Activated CD4-positive, alpha-beta T cell treated with anti-CD3 and anti-CD28 coated beads for 24 hours (primary cell): ENCODE measurements at places on chromosomes 11 and 22.

DNA sequence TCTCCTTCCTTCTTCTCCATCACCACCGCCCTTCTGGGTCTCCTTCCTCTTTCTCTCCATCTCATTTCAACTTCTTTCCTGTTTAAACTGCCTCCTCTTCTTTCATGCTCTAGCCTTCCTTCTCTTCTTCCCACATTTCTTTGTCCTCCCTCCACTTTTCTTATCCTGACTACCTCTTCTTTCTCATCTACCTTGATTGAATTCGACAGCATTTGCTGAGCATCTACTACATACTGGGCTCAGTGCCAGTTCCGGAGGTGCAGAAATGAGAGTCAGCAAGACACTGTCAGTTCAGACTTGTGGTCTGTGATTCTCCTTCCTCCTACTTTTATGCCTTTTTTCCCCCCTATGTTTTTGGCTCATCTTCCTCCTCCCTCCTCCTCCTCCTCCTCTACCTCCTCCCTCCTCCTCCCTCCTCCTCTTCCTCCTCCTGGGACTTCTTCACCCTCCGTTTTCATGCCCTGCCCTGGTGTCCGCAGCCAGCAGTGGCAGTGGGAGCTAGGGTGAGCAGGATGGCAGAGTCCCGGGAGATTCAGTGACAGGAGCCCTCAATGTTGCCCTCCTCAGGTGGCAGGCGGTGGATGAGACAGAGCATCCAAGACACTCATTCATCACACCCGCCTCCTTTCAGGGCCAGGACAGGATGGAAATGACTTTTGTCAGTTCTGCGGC is 146.0 kb upstream of the SEZ6L start:
- no peak for DNase-seq

DNA sequence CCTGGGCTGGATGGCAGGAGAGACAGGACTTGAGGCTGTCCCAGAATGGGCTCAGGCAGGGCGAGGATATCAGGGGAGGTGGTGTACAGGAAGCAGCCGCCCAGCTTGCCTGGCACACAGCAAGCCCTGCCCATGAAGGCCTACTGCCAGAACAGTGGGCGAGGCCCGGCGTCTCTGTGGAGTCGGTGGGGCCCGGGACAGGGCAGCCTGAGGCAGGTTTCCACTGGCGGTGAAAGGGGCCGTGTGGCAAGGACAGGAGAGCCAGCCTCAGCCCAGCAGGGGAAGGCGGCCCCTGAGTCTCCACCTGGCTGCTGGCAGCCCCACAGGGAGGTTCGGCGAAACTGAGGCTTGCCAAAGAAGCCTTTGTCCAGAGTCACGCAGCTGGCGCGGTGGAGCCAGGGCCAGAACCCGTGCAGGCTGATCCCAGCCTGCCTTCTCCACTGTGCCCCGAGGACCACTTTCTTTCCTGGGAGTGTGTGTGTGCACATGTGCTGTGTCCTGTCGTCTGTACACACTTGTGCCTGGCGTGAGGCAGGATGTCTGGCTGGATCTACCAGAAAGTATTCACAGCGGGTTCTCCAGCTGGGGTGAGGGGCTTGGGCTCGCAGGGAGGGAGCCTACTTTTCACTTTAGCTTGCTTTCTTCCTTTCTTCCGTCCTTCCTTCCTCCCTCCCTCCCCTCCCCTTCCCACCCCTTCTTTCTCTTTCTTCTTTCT is 1.2 kb downstream of the TSPO start:
- peak; percentile 32 for DNase-seq

GRCh38 chr11:130533113-130533798 is 84.8 kb downstream of the ADAMTS15 start:
- no peak for DNase-seq

DNA sequence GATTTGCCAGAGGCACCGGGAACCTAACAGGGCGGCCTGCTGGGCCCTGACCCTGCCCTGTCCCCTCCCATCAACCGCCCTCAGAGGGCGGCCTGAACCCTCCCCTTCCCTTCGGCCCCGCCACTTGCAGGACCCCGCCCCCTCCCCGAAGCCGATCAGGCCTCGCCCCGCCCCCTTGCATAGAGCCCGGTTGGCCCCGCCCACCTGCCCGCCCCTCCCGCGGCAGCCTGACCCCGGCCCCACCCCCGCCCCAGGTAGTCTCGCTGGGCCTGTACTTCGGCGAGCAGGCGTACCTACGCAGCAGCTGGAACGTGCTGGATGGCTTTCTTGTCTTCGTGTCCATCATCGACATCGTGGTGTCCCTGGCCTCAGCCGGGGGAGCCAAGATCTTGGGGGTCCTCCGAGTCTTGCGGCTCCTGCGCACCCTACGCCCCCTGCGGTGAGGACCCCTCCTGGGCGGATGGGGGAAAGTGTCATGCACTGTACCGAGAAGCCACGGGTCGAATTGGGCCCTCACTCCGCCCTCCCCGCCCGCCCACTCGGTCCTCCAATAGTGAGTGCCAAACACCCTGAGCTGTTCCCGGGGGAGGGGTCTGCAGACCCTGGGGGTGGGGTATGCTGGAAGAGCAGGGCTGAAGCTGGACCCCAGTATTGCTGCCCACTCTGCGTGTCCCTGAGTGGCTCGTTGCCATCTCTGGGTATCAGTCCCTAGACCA is 94.1 kb downstream of the CACNA1I start:
- peak; percentile 20 for DNase-seq

DNA sequence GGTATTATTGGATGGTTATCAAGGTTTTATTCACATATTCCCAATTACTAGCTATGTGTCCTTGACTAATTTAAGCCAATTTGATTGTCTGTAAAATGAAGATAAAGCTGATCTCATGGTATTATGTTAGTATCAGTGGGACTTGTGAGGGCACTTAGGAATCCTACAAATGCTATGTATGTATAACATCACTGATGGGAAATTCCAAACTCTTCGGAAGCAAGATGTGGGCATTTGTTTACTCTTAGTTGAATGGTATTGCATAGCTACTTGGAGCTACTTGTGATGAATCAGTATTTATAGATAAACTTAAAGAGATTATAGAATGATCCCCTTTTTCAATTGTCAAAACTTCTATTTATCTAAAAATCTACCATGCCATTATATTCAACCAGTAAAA is 239.9 kb downstream of the CNTN5 start:
- DNase-seq, result no peak

GRCh38 chr22:27114186-27114585 is 456.8 kb downstream of the MIAT start:
- no peak for DNase-seq

DNA sequence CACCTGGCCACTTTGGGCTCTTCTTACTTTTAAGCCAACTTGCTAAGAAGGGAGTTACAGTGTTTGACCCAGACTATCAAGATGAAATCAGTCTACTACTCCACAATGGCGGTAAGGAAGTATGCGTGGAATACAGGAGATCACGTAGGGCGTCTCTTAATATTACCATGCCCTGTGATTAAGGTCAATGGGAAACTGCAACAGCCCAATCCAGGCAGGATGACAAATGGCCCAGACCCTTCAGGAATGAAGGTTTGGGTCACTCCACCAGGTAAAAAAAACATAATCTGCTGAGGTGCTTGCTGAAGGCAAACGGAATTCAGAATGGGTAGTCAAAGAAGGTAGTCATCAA is 1.0 kb upstream of the YPEL4 start:
- no peak for DNase-seq

DNA sequence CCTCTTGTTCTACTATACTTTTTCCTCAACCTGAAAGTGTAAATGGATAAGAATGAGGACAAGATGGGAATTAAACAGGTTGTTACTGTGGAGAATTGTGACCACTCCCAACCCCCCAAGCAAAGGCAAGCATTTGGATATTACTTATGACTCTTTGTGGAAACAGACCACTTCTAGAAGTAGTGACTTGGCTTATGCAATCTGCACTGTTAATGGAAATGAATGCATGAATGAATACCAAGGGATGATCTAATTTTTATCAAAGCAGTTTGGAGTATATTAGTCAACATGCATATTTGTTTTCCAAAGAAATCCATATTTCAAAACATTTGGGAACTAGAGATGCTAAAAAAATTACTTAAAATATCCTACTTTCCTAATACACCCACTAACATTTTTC is 35.3 kb downstream of the AMOTL1 start:
- no peak for DNase-seq

DNA sequence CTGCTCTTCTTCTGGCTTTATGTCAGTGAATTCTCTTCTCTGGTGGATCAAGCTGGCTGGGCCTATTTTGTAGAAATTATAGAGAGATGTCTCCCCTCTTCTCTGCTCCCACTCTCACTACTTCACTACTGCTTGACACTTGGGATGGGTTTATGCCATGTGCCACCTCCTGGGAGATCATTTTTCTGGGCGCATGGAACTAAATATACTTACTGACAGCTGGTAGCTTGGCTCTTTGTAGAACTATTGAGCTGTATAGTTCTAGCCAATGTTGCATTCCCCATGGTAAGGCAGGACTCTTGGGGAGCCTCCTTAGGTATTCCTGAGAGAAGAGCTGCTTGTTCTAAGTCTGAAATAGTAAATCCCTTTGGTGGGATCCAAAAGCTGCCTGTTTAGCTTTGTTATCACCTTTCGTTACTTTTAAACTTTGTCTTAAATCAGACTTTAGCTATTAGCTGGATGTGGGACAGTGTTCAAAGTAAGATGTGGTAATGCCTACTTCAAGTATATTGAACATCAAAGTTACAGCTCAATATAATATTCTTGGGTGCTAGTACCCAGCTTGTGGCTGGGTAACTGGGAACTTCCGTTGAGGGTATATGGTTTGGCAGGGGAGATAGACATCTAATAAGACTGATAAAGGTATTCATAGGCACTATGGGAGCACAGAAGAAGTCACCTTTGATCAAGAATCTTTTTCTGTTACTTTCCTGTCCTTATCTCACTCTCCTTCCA is 87.5 kb upstream of the RRM1 start:
- no peak for DNase-seq

DNA sequence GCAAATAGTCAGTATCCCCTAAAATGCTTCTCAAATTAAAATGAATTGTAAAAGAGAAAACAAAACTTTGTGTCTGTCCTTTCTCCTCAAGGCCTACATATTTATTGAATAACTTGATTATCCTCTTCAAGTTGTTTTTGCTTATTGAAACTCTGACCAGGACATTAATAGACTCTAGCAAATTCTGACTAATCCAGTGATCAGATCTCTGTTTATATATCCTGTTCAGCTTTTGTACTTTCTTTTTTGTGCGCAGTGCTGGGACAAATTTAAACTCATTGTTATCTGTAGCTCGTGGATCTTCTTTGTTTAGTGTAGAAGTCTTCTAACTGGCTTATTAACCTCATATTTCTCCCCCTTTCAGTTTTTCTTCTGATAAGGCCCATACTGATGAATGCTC is 139.9 kb upstream of the SORL1-AS1 start:
- no peak for DNase-seq

DNA sequence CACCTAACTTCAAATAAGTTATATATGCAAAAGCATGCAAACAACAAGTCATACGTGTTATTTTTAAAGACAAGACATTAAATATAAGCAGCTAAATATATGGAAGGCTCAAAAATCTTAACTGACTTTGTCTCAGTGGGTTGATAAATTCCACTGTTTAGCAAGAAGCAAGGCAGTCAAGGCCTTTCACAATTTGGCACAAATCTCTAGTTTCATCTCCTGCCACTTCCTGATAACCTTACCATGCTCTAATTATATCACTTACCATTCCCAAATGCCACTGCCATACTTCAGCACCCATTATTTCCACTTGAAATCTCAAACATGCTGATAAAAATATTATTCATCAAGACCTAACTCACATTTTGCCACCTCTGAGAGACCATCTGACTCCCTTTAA is 24.8 kb downstream of the DCUN1D5 start:
- DNase-seq, result no peak

DNA sequence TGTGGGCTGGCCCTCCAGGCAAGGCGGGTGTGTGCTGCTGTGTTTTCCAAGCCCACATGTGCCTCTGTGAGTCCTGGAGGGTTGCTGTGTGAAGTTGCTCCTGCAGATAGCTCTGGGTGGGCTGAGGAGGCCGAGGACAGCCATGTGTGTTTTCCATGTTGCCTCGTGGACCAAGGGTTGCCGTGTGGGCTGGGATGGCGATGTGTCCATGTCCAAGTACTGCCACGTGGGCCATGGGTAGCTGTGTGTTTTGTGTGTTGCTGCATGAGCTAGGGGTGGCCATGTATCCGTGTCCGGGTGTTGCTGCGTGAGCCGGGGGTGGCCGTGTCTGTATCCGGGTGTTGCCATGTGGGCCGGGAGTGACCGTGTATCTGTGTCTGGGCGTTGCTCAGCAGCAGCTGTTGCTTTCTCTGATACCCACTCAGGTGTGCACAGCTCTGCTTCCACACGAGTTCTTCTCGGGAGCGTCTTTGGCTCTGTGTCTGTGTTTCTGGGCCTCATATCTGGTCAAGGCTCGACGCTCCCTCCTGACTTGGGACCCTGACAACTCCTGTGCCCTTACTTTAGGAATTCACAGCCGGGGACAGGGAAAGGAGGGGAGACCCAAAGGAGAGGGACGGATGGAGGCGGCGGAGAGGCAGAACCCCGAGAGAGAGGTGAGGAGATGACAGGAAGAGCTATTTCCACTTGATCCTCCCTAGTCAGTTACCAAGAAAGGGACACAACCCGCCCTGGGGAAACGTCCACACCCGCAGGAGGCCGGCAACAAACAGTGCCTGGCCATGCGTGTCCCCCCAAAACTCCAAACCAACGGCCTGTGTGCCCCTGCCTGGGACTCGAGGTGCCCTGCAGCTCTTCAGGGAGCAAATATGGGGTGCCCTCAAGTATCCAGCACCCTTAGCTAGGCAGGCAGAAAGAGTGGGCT is 83.1 kb downstream of the PHF21B start:
- no peak for DNase-seq

DNA sequence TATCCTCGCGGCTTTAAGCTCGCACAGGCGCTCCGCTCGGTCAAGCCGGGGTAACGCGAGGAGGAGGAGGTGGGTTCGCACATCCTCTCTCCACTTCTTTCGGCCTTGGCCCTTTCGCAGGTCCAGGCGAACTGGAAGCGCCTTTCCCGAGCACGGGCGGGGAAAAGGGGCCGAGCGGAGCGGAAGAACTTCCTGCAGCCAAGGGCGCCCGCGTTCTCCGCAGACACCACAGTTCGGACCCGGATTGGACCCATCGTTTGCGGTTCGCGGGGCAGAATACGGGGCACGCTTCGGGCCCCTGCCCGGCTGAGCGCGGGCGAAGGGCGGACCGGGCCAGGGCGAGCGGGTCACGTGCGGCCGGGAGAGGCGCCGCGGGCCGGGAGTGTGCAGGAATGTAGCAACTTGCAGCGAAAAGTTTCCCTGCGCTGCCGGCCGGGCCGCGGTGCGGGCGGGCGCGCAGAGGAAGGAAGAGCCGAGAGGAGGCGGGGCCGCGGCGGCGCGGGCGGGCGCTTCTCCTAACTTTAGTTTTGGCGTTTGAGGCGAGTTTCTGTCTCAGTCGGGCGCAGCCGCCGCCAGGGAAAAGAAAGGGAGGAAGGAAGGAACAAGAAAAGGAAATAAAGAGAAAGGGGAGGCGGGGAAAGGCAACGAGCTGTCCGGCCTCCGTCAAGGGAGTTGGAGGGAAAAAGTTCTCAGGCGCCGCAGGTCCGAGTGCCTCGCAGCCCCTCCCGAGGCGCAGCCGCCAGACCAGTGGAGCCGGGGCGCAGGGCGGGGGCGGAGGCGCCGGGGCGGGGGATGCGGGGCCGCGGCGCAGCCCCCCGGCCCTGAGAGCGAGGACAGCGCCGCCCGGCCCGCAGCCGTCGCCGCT is at the start of gene YAP1:
TSS of gene YAP1 (plus strand) at position 552 of the 865 bp plus-strand sequence. CDS start 402 bp downstream, outside the sequence.
- peak; percentile 43 for DNase-seq
